ENCODE measurements at places on chromosomes 4 and X.

- DNase-seq: no peak
These were observed 70.3 kb downstream of the RAB28 start for GRCh38 chr4:13413729-13414437.

- no peak for DNase-seq
These were observed 168.0 kb downstream of the BANK1 start for GRCh38 chr4:101958547-101958946.

DNA sequence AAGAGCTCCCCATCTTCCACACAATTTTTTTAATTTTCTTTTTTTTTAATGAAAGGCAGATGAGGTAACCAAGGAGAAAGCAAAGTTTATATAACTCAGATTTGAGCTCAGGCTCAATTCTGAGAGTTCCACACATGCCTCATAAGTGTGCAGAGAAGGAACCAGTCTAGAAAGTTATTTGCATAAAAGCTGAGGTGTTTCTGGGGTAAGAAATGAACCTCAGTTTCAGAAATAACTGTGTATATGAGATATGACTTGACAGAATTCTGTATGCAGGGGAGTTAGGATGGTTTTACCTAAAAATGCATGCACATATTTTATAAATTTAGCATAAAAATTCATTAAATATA lies 51.3 kb downstream of the DTHD1 start:
- DNase-seq: no peak

DNA sequence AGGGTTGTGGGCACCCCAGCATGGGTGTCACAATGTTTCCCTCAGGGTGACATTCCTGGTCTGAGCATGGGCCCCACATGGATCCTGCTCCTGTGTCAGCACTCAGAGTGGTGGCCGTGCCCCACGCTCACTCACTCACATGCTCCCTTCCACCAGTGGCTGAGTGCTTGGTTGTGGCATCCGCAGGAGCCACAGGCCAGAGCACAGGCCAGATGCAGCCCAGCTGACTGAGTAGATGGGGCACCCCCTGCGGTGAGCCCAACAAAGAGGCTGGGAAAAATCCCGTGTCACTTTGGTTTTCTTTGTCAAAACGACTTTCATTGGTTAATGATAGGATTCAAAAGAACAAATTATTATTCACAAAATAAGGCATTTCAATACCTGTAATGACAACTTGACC lies 204.6 kb upstream of the ANXA10 start:
- DNase-seq: no peak

GRCh38 chrX:13843150-13843721 lies 26.3 kb upstream of the GPM6B start:
- DNase-seq: no peak

DNA sequence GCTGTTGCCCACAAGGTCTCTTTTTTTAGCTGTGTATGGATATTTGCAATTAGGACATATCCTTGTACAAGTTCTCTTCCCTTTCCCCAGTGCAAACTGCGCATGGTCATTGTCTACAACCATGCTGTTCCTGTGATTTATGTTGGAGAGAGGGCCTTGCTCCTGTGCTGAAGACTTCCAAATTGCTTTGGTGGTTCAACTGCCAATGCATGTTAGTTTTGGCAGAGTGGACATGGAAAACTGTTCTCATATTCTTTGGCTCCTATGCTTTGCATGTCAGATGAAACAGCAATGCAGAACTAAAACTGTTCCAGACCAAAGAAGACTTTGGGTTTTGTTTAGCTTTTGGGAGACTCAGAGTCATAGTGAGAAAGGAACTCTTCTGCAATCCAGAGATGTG lies 148.8 kb upstream of the EDNRA start:
- no peak for DNase-seq

DNA sequence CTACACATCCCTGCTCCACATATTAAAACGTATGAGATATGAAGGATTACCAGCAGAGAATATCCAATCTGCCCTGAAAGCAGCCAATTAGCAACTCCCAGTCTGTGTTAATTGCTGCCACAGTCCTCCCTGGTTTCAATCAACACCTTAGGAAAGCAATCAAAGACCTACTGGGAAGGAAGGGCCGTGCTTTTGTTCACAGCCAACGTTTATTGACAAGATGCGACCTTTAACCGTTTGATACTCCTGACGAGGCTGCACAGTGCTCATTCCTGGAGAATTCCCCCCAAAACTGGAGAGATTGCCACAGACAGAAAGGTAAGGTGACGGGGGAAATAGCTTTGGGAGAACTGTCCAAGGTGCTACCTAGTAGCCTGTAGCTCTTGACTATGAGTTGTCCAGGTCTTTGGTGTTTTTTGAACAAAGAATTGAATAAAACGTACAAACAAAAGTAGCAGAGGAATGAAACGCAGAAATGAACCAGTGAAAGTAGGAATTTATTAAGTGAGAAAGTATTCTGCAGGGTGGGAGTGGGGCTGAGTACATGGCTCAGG lies 596.5 kb downstream of the NLGN4X start:
- no peak for DNase-seq

- DNase-seq: no peak
These were observed 61.6 kb upstream of the VAMP7 start for GRCh38 chrX:155819525-155819924.

DNA sequence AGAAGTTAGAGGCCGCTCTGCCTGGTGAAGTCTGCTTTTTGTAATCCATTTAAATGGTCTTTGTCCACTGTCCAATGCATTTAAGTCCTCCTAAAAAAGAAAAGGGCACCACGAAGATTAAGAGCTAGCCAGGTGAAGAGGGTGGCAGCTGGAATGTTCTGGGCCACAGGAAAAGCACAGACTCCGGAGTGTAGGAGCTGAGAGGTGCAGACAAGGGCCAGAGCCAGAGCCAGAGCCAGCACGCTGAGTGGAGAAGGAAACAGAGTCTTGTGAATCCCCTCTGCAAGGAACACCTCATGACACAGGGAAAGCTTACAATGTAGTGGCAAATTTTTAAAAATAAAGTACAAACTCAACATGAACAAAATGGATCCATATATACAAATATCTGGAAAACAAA lies 83.6 kb downstream of the TSPAN5 start:
- no peak for DNase-seq

DNA sequence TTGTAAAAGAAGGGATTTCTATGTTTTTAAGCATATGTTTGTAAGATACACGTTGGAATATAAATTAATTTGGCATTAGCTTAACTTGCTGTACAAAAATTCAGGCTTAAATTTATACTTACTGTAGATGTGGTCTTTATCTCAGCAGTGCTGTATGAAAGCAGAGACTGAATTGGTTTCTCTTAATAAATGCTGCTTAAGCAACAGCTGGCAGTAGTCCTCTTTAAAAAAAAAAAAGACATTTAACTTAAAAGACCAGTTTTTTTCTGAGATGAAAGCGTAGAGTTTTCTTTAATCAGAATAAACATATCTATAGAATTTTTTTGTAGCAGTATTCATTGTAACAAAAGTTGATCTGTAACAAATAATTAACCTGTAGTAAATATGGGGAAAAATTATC lies 124.6 kb downstream of the RAP1GDS1 start:
- DNase-seq: no peak

- no peak for DNase-seq
These were observed 33.5 kb upstream of the ELF2 start for GRCh38 chr4:139210486-139210885.

DNA sequence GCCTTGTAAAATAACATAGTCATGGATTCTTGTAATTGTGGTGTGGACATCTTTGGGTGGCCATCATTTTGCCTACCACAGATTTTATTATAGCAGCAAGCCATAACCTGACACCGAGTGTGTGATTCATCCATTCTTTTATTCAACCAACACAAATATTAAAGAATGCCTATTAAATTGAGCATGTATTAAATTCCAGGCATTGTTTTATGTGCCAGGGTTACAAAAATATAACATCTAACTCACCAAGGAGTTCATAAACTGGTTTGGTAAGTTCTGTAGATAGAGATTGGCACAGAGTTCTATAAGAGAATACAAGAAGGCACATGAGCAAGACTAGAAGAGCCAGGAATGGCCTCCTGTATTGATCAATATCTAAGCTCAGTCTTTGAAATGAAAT lies 18.0 kb downstream of the NBDY start:
- DNase-seq: no peak

DNA sequence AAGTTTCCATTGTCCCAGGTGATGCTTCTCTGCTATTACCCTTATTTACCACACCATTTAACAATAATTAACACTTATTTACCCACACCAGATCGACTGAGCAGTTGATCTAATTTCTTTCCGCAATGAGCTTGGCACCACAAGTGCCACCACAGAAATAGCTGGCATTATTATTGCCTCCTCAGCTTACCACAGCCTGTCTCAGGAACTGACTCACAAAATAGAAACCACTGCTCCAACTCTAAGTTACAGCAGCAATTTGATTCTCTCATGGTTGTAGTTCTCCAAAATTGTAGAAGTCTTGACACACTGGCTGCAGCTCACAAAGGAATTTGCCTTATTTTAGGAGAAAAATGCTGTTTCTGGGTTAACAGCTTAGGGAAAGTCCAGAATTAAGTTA lies 22.5 kb downstream of the ZNF721 start:
- no peak for DNase-seq

DNA sequence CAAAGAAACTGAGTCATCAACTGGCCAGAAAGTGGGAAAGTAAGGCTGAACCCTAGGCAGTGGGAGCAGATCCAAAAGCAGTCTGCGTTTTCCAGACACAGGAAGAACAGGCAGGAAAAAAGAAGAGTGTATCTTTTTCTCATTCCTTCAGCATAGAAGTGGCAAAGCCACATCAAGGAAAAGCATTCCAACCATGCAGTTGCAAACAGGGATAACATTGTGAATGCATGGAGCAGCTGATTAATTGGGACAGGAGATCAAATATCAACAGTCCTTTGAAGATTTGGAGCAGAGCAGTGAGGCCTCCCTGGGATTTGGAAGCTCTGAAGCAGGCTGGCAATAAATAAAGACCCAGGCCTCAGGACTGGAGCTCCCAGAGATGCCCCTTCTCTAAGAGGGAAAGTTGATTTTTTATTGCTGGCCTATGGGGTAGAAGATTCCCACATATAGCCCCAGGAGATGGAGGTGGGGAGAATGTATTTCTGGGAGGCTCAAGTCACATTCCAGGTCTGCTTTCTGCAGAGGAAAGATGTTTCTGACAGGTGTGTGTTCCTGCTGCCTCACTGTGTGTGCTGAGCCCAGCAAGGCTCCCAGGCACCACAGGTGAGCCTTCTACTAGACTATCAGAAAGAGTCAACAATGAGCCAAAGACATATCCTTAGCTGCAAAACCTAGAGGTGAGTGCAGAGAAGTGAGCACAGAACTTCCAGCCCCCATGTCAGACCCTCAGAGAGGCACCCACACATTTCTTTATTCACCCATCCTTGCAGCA lies 222.5 kb downstream of the RAB28 start:
- DNase-seq: no peak

- DNase-seq: no peak
These were observed at the start of gene STAP1 for GRCh38 chr4:67558493-67558892. TSS of gene STAP1 (plus strand) at chr4:67558727. CDS start at chr4:67558810, 83 bp downstream.

GRCh38 chr4:40327340-40327739 lies 7.8 kb upstream of the CHRNA9 start:
- no peak for DNase-seq

DNA sequence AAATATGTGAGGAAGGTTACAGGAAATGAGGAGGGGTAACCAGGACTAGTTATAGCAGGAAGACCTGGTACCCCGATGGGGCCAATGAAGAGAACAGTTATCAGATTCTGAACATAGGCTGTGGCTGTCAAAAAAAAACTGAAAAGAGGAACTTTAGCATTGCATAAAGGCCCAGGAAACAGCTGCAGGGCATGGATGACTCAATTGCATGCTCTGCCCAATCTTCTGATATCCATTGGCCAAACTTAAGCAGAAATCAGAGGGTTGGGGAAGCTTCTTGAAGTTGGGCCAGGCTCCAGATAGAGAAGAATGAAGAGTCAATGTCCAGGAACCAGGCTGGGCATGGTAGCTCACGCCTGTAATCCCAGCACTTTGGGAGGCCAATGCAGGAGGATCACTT lies 1222.4 kb upstream of the PRKX start:
- no peak for DNase-seq

DNA sequence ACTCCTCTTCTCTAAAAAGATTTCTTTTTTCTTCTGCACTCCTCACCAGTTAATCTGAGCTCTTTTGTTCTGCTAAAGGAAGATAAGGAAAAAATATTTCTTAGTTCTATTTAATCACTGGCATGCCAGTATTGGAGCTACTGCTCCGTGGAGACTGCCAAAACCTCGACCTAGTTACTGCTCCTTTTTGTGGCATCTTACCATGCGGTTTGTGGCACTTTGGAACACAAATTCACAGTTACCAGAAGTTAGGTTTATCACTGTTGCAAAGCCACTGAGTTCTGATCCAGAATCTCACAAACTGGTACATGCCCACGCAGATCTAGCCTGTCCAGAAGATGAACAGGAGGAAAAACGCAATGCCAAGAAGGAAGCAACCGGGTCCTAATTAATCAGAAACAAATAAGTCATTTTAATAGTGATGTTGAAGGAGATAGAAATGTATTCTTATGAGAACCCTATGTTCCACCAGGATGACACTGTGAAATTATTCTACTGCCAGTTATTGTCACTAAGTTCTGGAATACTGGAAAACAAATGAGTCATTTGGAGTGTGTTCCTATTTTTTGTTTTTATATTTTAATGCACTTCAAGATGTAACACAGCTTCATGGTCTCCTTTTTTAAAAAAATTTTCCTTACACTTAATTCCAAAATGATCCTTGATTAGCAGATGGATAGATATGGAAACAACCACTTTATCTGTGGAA lies 106.7 kb upstream of the GK2 start:
- DNase-seq: no peak

DNA sequence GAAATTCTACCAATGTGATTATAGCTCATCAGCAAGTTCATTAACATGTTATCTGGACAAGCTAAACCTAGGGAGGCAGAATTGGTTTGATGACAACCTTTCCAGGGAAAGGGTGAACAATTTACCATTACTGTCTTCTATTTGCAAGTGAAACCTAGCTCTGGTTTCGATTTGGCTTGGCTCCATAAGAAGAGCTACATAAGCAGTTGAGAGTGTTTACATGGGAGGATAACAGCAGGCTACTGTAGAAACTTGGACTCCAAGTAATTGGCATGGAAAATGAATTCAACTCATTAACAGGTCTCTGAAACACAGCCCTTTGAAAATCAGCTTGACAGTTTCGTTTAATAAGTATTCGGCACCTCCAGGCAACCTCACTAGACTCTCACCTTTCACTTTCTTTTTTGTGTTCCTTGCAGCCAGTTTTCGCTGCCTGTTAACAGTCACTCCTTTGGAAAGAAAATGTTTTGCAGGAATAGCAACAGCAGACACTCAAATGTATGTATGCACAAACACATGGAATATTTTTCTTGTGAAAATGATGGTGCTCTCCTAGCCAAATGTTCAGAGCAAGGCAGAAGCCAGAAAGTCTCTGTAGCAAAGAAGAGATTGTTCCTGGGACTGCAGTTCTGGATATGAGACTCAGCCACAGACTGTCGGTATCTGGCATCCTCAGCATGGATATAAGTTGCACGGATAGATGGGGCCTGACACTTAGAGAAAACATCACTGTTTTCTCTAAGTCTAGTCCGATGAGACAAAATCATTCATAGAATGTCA lies 27.5 kb downstream of the POU3F4 start:
- no peak for DNase-seq

- no peak for DNase-seq
These were observed 173.6 kb downstream of the CBR4 start for GRCh38 chr4:168836490-168836889.
